ENCODE measurements at places on chromosomes 3 and 15.
A peak's percentile ranks its signal among the peaks of the same experiment; 100 is the strongest.

DNA sequence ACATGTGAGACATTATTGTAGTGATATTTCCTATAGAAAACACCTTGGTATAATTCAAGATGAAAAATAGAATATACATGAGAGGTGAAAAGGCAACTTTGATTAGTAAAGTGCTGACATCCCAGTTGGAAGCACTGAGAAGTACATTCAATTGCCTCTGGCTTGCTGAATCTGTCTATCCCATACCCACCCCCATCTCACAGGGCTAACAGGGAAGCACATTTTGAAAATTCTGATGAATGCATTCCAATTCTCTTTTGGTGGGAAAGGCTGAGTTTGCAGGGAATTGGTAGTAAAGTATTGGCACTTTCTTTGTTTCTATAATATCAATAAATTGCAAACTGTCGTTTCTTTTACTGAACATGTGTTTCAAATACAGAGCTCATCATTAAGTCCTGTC, 122.9 kb downstream of the MBNL1 start:
- no peak overlapping the region for H3K4me3 ChIP-seq
- H3K4me1 ChIP-seq, result peaks cover 13% of the 10 kb centered on the region
- H3K27ac ChIP-seq, result no peak overlapping the region
- no peaks in the 10 kb centered on the region for H3K36me3 ChIP-seq
- no peak for DNase-seq
- peaks cover 4% of the 10 kb centered on the region for H3K27me3 ChIP-seq

DNA sequence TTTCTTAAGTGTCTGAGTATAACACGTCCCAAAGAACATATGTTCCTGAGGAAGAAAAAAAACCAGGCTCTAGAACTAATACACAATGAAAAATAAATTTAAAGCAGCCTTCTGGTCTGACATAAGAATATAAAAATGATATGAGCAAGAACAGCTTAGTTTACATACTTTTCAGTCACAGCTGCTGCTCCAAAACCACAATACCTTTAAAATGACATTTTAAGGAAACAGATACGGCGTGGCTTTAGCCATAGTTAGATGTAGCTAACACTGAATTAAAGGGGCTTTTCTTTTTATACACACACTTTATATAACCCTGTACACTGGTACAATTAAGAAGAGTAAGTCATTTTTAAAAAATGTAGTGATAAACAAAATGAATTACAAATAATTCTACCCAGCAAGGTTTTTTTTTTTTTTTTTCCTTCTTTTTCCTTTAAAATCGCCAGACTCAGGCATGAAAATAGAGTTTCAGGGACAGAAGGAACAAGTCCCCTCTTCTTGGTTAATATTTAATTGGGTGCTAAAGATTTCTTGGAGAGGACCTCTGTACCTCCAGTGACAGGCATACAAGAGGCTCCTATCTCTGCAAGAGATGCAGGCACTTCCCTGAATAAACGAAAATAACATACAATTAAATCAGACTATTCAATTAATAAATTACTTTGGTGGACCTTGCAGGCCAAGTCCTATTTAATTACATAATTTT, 265.6 kb downstream of the FOXP1 start:
- no peaks in the 10 kb centered on the region for H3K4me1 ChIP-seq
- no peak for DNase-seq
- no peak overlapping the region for H3K27ac ChIP-seq

DNA sequence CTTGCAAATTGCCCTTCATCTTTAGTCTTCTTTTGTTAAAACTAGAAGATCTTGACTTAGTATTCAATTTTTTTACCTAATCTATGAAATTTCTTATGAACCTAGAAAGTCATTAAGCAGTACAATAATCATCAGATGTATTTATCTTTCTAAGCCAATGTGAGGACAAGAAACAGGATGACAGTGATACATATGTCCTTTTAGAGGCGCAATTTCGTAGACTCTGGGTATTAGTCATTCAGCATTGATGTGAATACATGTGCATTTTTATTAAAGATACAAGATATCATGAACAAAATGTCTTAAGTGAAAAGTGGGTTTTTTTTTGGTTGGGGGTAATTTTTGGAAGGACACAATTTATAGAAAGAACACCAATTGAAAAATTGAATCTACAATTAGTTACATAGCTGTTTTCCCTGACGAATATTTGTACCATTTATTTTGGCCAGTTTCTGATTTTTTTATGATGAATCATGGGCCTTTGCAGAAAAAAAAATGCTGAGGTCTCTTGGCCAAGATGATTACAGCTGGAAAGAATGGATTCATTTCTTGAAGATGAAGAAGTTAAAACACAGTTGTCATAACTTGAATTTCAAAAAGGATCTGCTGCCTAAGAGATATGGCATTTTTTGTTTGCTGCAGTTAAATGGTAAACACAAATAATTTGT, 48.9 kb upstream of the AGTR1 start:
- H3K4me3 ChIP-seq, result no peak overlapping the region
- no peak overlapping the region for H3K27ac ChIP-seq
- H3K36me3 ChIP-seq, result no peaks in the 10 kb centered on the region

GRCh38 chr3:151327571-151328198, 1.7 kb downstream of the P2RY13 start:
- no peak for DNase-seq
- no peak overlapping the region for H3K27ac ChIP-seq
- no peak overlapping the region for H3K4me3 ChIP-seq
- no peaks in the 10 kb centered on the region for H3K36me3 ChIP-seq

DNA sequence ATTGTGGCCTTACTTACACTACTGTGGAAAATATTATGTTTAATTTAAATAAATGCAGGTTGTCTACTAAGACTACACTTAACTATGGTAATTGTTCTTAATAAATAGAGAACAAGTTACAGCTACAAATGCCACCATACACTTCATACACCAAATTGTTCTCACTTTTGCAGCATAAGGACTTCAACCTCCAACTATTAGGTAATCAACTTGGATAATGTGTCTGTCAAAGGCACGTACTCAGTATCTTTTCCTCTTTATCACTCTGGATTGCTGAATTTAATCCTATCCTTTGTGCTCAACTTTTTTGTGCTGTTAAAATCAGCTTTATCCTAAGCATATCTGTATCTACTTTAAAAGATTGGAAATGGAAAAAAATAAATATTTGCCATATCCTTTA, 41.6 kb upstream of the TMEM87A start:
- no peaks in the 10 kb centered on the region for H3K36me3 ChIP-seq
- H3K27me3 ChIP-seq, result no peaks in the 10 kb centered on the region
- peaks cover 2% of the 10 kb centered on the region for H3K4me1 ChIP-seq
- DNase-seq, result no peak

- H3K4me1 ChIP-seq, result peaks cover 11% of the 10 kb centered on the region
- H3K27me3 ChIP-seq, result peaks cover 7% of the 10 kb centered on the region
Observed at GRCh38 chr3:126259411-126260391, 79.3 kb upstream of the ALDH1L1 start.

- no peaks in the 10 kb centered on the region for H3K36me3 ChIP-seq
- DNase-seq, result no peak
- peaks cover 5% of the 10 kb centered on the region for H3K4me1 ChIP-seq
- no peaks in the 10 kb centered on the region for H3K27me3 ChIP-seq
Observed at GRCh38 chr15:51842852-51843737, 13.6 kb downstream of the TMOD3 start.

DNA sequence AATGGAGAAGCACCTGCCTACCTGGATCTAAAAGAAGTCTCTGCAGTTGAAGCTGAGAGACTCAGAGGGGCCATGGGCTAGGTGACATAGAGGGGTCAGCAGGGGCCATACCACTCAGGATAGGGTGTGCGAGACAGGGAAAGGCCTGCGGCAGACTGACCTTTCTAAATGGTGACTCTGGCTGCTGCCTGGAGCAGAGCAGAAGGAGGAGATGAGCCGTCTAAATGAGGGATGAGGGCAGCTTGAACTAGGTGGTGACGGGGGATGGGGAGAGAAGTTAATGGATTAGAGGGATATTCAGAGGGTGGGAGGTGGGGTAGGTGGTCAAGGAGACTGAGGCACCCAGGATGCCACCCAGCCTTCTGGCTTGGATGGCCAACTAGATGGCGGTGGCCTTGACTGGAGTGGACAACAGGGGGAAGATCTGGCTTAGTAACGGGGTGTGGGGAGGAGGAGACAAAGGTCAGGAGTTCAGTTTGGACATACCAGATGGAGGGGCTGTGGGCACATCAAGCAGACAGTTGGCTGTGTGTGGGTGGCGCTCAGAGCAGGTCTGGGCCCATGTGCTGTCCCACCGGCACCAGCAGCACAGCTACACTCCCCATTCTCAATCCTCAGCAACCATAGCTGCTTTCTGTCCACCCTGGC, 3.2 kb upstream of the ITIH1 start:
- DNase-seq, result no peak
- no peak overlapping the region for H3K27ac ChIP-seq
- no peak overlapping the region for H3K4me3 ChIP-seq
- H3K4me1 ChIP-seq, result peaks cover 15% of the 10 kb centered on the region
- peaks cover 8% of the 10 kb centered on the region for H3K27me3 ChIP-seq

DNA sequence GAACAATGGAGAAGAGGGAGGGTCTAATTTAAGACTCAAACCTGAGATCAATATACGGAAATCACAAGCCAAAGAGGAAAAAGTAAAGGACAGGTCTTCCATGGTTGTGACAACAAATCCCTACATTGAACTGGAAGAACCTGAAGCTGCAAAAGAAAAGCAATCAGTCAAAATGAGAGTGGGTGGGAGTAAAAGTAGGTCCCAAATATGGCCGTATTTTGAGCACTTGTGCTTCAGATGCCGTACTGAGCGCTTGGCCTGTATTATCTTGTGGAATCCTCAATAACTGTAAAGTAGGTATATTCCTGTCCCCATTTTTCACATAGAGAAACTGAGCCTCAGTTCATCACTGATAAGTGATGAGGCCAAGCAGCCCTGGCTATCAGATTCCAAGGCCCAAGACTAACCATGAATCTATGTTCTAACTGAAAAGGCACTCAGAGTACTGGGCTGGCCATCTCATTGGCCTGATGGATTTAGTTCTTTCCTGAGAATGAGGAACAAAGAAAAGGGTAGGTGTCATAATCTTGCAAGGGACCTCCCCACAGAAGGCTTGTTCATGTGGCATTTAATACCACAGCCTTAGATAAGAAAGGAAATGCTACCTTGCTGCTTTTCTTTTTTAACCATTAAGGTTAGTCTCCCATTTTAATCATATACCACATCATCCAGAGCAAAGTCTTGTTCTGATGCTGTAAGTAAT, 52.5 kb downstream of the LRRN1 start:
- DNase-seq, result no peak
- H3K36me3 ChIP-seq, result no peaks in the 10 kb centered on the region
- no peaks in the 10 kb centered on the region for H3K27me3 ChIP-seq
- H3K27ac ChIP-seq, result no peak overlapping the region
- H3K4me3 ChIP-seq, result no peak overlapping the region

DNA sequence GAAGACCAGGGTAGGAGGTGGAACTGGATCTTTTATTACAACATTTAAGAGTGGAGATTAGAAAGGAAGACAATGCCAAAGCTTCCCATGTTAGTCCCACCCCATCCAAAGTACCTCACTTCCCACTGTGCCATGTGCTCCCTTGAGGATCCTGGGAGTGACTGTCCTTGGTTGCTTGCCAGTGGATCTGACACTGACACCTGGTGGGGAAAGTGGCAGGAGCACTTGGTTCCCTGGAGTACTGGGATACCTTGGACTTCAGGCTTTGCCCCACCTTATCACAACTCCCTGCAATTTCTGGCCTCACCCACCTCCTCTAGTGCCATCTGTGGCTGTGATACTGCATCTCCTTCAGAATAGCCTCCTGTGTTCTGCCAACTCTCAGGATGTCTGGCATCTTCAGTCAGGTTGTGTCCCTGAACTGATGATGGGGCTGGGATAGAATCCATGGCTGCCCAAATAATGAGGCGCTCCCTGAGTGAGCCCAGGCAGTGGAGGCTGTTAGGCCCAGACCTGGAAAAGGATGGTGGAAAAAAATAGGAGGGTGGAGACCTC, 1.3 kb downstream of the ELL3 start:
- no peak for DNase-seq
- H3K27me3 ChIP-seq, result no peaks in the 10 kb centered on the region
- H3K36me3 ChIP-seq, result no peaks in the 10 kb centered on the region

GRCh38 chr3:197298945-197299854, 788 bp upstream of the DLG1 start:
- peak; percentile 32 for DNase-seq
- no peaks in the 10 kb centered on the region for H3K36me3 ChIP-seq
- peak overlapping the region; percentile 75 for H3K4me3 ChIP-seq
- H3K4me1 ChIP-seq, result peaks cover 4% of the 10 kb centered on the region
- no peak overlapping the region for H3K27ac ChIP-seq
- H3K27me3 ChIP-seq, result peaks cover 4% of the 10 kb centered on the region

DNA sequence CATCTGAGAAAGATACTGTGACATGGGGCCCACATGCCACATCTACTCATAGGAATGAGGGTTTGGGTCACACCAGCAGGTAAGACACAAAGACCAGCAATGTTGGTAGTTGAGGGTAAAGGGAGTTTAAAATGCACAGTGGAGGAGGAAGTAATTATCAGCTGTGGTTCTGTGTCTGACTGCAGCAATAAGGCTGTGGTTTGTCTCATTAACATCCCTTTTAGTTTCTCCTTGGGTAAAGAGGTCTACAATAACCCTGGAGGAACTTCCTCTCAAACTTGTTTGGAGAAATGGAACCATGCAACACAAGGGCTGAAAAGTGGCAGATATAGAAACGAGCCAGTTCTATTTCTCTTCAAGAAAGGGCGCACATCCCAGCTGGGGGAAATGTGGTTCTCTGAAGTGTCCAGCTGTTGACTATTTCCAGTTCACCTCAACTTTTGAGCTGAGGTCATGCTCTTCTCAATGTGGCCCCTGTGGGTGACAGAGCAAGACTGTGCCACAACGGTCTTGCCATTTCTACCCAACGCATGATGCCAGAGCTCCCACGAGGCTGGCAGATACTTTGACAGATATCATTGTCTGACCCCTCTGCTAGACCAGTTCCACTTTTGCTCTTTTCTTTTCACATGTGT, 234.3 kb downstream of the SQOR start:
- H3K4me1 ChIP-seq, result peaks cover 3% of the 10 kb centered on the region
- peaks cover 3% of the 10 kb centered on the region for H3K27me3 ChIP-seq

- H3K36me3 ChIP-seq, result no peaks in the 10 kb centered on the region
- peak; percentile 25 for DNase-seq
- H3K4me3 ChIP-seq, result peak overlapping the region; percentile 37
- H3K27me3 ChIP-seq, result peaks cover 7% of the 10 kb centered on the region
- H3K27ac ChIP-seq, result peak overlapping the region; percentile 79
Observed at GRCh38 chr15:46858150-46858549, 859.2 kb upstream of the SEMA6D start.

- no peak overlapping the region for H3K27ac ChIP-seq
- no peak for DNase-seq
- peaks cover 5% of the 10 kb centered on the region for H3K4me1 ChIP-seq
- peaks cover 5% of the 10 kb centered on the region for H3K27me3 ChIP-seq
- no peaks in the 10 kb centered on the region for H3K36me3 ChIP-seq
Observed at GRCh38 chr15:41554915-41555314, 4.1 kb upstream of the TYRO3 start.

- H3K4me3 ChIP-seq, result no peak overlapping the region
- H3K36me3 ChIP-seq, result no peaks in the 10 kb centered on the region
- H3K27me3 ChIP-seq, result peaks cover 1% of the 10 kb centered on the region
- DNase-seq, result no peak
- no peak overlapping the region for H3K27ac ChIP-seq
- peaks cover 12% of the 10 kb centered on the region for H3K4me1 ChIP-seq
Observed at GRCh38 chr15:71251584-71252043, 136.3 kb downstream of the THSD4 start.

GRCh38 chr3:177451864-177452830, 254.9 kb upstream of the TBL1XR1 start:
- H3K4me3 ChIP-seq, result no peak overlapping the region
- H3K27ac ChIP-seq, result no peak overlapping the region
- H3K36me3 ChIP-seq, result no peaks in the 10 kb centered on the region
- no peaks in the 10 kb centered on the region for H3K27me3 ChIP-seq
- H3K4me1 ChIP-seq, result no peaks in the 10 kb centered on the region
- no peak for DNase-seq

Data from glutamatergic neuron (in vitro differentiated cells).